GM12892 (cell line): ENCODE measurements at places on chromosomes 1 and 21.

- no peak for DNase-seq
Observed at GRCh38 chr1:31521761-31522555, 54.4 kb upstream of the TINAGL1 start.

- no peak for DNase-seq
Observed at GRCh38 chr1:81967951-81968350, 167.2 kb downstream of the ADGRL2 start.

DNA sequence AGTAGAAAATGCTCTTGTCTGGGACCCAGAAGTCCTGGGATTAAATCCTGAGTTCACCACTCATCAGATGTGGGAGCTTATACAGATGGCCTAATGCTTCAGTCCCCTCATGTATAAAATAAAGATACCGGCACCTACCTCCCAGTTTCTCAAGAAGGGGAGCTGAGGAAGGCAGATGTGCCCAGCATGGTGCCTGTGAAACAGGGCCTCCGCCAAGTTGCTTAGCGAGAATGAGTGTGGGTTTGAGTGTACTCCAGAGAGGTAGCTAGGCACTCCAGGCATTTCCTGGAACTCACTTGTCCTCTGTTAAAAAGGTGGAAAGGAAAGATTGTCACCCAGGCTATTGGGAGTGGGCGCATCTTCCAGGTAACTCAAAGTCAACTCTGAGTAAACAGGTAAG is 37.8 kb downstream of the IER5 start:
- DNase-seq = no peak

GRCh38 chr1:198519639-198520501 is 20.6 kb downstream of the ATP6V1G3 start:
- no peak for DNase-seq

DNA sequence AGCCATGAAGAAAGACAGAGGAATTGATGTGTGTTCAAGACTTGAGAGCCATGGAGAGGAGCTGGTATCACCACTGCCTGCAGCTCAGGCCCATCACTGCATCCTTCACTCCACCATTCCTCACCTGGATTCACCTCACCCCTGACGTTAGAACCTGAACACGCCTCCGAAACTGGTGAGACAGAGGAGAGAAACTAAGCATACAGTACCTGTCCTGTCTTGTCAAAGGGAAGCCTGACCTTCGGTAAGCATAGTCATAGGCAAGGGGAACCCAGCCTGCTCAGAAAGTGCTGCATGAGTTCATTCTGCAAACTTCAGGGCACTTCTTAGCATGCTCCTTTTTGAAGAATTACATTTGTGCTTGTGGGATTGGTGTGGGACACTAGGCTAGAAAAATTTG is 425.8 kb downstream of the DSCAM start:
- DNase-seq = no peak

GRCh38 chr1:63758791-63759190 is 15.0 kb upstream of the ROR1 start:
- no peak for DNase-seq

DNA sequence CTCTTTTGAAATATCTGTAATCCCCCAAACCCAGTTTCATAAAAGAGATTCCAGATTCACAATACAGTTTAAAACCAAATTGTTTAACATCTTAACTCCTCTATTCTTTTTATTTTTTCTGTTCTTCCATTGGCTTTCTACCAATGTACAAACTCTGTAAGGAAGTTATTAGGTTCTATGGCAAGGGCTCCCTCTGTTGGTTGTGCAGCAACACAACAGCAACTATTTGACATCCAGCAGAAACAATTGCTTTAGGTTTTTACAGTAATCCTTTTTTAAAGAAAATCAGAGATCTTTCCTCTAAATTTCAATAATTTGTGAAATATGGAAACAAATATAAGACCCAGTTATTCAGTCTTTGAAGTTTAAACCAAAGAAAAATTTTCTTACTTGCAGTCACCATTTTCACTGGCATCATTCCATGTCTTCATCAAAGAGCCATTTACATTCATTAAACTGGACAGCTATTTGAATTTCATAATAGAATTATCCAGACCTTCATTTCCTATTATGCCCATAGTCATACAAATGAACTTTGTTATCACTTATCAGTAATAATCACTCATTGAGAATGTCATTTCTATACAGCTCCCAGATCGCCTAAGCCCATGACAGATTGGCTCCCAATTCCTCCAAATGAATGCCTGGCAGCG is 46.5 kb upstream of the RNF11 start:
- DNase-seq = peak; percentile 30

DNA sequence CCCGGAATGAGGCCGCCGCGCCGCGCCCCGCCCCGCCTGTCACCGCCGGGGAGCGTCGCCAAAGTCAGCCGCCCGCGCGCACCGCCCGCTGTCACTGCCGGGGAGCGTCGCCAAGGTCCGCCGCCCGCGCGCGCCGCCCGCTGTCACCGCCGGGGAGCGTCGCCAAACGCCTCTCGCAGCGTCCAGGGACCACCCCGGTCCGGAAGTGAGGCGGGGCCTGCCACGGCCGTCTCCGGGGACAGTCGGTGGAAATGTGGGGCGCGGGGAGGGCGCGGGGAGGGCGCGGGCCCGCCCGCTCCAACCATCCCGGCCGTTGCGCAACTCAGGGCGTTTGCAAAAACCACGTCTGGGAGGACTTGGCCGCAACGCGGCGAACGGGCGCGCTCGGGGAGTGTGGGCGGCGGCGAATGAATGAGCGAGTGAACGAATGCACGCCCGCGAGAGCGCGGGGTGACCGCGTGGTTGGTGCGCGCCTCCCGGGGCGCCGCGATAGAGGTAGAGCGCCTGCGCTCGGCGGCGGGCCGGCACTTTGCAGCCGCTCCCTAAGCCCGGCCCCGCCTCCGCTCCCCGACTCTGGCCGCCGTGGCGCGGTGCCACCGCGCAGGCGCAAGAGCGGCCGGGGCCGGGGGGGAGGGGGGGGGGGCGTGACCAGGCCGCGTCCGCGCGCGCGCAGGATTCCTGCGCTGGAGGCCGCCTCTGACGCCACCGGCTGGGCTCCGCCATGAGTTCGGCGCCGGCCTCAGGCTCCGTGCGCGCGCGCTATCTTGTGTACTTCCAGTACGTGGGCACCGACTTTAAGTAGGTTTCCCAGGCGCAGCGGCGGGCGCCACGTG is at the start of the genes ACAP3 and PUSL1:
Gene ACAP3, minus strand, starts transcription at position 8 of the 833 bp plus-strand sequence. CDS start 115 bp downstream, outside the sequence.
Gene PUSL1, plus strand, starts transcription at position 675 of the 833 bp plus-strand sequence. Its CDS starts 47 bp downstream, at position 722.
- peak; percentile 98 for DNase-seq

GRCh38 chr1:150406483-150406882 is 42.5 kb downstream of the RPRD2 start:
- no peak for DNase-seq

DNA sequence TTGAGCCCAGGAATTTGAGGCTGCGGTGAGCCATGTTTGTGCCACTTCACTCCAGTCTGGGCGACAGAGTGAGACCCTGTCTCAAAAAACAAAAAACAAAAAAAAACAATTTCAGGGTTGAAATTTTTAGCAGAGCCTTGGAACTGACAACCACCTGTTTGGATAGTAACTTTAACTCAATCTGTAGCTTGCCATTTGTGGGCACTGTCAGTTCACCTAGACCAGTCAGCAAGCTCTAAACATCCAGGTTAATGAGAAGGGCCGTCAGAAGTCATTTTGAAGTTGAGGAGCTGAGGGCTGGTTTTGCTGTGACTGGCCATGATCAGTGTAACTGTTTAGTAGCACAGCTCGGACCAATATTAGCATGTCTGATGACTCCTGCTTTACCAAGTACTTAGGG is 8.4 kb downstream of the TRAPPC10 start:
- DNase-seq = no peak

DNA sequence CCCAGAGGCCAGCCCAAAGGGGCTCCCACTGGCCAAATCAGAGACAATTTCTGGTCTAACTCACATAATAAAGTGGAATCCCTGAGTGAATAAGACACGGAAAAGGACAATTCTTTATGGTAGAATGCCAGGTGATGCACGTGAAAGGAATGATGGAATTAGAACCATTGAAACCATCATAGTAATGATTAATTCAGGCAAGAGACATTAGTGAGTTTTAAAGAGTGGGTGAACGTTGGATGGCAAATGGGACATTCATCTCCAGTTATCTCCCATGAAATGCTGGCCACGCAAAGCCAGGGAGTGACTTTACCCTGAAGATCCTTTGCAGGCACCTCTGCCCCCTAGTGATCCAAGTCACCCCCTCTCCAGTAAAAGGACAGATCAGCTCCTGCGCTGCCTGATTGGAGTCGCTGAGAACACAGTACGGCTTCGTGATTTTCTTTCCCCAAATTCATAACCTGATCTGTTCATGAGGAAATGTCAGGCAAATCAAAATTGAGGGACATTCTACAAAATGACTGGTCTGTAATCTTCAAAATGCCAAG is 87.5 kb downstream of the AJAP1 start:
- no peak for DNase-seq

- DNase-seq = peak; percentile 27
Observed at GRCh38 chr1:182392050-182393028, 749 bp upstream of the GLUL start.

DNA sequence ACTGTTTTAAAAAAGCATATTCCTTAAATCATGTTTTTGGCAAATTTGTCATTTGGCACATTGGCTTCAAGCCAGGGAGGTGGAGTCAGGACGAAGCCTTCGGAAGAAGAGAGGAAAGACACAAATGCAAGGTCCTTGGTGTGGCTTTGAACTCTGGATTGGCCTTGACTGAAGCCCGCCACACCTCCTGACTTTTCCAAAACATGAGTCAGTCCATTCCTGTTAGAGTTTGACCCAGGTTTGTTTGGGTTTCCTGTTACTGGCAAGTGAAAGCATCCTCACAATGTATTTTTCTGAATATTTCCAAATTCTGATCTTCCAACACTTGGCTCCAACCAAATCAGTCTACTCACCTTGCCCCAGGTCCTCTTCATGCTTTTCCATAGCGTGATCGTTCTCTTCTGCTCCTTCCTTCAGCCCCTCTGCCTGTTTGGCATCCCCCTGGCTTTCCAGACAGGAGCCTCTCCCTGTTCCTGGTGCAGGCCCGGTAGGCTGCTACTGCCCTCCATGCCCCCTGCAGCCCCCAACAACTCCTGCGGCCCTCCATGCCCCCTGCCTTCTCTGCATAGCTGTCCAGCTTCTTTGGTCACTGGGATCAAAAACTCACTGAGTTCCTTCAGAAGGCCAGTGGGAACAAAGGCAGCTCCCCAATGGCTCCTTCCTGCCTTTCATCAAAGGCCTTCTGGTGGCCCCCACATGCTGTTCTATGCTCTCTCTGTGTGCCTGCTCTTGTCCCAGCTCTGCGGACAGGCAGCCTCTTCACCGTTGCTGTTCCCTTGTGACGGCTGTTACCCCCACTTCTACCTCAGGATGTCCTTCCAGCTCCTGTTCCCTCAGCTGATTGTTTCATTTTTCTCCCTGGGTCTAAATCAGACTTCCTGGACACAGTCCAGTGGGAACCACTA is 30.4 kb upstream of the SLC30A1 start:
- DNase-seq = no peak

DNA sequence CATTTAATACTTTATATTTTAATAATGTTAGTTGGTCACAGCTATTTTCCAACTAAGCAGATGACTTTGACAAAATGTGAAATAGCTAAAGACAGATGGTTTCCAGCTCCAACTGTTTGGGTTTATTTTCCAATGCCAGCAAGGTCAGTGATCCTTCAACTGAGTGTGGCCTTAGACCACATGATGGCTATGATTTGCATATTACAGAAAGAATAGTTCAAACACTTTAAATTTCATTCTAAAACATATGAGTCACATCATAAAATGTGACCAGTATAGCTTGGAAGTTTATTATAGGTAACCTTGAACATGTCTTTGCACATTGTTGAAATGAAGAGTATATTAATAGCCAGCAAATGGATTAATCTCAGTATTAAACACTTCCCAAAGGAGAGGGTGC is 454.0 kb upstream of the C1orf87 start:
- no peak for DNase-seq

DNA sequence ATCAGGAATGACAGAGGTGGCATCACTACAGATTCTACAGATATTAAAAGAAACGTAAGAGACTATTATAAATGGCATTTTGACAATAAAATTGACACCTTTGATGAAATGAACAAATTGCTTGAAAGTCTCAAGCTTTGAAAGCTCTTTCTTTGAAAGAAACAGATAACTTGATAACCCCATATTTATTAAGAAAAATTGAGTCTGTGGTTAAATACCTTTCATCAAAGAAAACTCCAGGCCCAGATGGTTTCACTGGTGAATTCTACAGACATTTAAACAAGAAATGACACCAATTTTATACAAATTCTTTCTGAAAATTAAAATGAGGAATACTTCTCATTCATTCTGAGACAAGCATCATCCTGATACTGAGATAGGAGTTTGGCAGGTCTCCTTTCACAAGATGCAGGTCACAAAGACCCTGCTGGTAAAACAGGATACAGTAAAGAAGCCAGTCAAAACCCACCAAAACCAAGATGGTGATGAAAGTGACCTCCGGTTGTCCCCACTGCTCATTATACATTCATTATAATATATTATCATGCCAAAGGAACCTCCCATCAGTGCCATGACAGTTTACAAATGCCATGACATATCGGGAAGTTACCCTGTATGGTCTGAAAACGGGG is 210.9 kb downstream of the AKT3 start:
- no peak for DNase-seq

DNA sequence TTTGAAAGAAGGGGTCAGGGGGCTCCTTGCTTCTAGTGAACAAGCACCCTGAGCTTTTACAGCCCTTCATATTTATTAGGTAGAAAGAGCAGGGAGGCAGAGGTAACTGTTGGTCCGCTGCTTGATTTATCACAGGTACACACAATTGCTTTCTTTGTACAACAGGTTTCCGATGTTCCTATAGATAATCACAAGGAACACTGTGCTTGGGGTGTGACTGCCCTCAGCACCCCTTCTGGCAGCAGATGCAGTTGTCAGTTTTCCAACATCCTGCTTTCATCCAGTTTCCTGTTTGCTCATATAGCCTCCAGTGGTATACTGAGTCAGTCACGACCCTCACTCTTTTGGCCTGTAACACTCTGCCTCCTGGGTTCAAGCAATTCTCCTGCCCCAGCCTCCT is 40.6 kb downstream of the SCP2 start:
- no peak for DNase-seq

DNA sequence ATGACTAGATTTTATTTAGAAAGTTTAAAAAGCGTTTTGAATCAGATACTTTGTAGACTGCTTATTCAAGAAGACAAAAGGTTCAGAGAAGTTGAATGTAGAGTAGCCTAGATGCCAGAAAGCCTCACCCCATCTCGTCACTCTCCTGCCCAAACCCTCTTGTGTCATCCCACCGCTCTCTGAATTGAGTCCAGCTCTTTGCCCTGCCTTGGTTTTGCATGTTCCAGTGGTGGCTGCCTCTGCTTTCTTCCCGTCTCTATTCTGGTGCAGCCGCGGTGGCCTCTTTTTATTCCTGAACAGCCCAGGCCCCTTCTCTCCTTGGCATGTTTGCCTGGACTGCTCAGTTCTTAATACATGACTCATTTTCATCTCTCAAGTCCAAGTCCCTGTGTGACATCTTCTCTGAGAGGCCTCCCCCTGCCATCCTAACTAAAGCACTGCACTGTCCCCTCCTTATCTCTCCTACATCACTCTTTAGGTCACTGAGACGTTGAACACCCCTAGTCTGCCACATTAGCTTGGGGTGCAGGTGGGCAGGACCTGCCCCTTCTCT is 22.9 kb downstream of the PRDM2 start:
- DNase-seq = no peak

GRCh38 chr1:1065265-1065939 is 8.7 kb downstream of the RNF223 start:
- no peak for DNase-seq
